ENCODE measurements at places on chromosomes 5 and 9.

- no peak for DNase-seq
These were observed 502.0 kb downstream of the NR2F1-AS1 start for GRCh38 chr5:93079046-93079445.

DNA sequence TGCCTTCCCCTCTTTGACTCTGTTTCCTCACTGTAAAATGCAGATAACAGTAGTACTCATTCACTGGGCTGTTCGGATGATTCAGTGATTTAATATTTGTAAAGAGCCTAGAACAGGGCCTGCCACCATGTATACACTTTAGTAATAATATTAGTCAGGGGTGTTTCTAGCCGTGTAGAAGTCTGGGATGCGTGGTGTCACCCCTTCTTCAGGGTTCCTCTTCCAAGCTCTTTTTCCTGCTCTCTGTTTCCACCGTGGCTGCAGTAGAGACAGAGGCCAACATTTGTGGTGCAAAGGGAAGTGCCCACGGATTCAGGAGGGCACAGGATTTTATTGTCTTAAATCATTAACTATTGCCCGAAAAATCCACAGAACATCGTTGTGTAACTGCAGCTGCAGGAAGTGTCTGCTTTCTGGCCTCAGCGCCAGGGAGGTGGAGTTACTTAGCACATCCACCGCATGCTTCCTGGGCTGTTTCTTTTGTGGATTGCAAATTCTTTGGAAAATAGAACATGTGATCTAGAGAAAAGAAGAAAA lies 61.7 kb downstream of the TRIO start:
- DNase-seq = no peak

- DNase-seq = no peak
These were observed 78.7 kb upstream of the UNC5A start for GRCh38 chr5:176731506-176732160.

- no peak for DNase-seq
These were observed 662 bp downstream of the SUSD3 start for GRCh38 chr9:93059011-93059714.

DNA sequence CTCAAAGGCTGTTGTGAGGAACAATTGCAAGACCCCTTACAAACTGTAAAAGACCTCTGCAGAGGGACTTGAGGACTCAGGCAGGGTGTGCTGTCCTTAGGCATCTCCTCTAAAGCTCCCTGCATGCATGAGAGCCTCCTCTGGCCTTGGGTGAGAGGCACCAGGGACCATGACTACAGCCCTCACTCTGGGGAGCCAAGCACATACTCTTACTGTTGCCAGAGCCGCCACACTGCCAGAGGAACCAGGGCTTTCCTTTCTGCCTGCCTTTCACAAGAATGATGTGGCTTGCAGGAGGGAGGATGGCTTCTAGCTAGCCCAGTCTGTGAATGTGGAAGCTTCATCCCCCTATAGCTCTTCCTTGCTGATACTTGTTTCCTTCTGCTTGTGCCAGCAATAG lies 5.9 kb downstream of the IGFBPL1 start:
- no peak for DNase-seq

DNA sequence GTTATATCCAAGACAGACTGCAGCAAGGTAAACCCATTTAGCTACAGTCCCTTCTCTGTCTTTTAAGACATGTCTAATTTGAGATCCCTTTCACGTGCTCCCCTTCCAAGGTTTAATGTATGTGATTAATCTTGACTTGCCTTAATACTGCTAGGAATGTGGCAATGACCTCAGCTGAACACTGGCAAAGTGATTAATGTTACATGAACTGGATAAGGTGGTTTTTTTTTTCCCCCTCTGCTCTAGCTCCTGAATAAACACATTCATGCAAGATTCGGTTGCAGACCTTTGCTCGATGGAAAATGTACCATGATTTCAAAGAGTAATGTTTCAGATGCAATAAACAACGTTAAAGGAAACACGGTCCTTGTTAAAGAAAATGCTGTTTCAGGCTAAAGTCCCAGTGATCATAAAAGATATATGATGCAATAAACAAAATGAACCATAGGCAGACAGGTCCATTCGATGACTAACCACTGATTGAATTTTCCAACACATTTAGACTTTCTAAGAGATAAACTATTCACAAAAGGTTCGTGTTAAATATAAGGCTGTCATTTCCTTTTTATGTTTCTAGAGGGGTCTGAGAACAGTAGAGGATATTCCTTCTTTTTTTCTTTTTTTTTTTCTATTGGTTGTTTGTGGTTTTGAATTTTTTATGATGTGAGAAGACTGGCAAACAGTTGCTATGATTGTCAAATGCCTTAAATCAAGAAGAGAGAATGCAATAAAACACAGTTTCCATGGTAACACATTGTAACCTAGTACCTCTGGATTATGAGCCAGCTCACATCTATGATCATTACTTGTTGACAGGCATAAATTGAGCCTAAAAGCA lies 44.7 kb upstream of the ZNF608 start:
- no peak for DNase-seq

- no peak for DNase-seq
These were observed 478.4 kb upstream of the DAP start for GRCh38 chr5:11239261-11240015.

GRCh38 chr5:140978260-140978659 lies 12.0 kb downstream of the PCDHAC2 start:
- DNase-seq = no peak

GRCh38 chr5:139474890-139475791 lies 4.3 kb downstream of the SMIM33 start:
- no peak for DNase-seq

DNA sequence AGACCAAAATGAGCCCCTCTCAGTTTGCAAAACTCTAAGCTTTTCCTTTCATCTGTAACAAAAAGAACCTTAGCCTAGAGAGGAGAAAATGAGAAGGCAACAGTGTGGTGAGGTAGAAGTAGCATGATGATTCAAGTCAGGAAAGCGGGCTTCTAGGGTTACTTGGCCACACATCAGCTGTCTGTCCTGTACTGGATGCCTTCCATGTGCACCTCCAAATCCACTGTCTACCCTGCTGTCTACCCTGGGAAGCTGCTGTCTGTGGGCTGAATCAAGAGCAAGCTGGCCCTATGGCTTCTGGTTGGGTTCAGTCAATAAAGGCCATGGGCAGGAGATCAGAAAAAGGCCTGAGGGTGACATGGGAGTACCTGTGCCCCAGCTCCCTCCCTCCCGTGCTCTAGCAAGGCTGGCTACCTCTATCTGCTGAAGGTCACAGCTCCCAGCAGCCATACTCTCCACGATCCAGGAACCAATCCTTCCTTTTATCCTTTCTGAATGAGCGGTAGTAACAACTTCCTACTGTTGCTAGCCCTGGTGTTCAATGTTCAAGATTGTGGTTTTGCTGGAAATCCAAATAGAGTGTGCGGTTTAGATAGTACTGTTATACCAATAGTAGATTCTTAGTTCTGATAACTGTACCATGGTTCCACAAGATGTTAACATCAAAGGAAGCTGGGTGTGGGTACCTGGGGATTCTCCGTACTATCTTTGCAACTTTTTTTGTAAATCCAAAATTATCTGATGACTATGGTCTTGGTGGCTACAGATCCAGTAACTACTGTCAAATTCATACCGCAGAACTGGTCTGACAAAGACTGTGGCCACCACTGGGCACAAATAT lies 191.0 kb downstream of the ESM1 start:
- no peak for DNase-seq

DNA sequence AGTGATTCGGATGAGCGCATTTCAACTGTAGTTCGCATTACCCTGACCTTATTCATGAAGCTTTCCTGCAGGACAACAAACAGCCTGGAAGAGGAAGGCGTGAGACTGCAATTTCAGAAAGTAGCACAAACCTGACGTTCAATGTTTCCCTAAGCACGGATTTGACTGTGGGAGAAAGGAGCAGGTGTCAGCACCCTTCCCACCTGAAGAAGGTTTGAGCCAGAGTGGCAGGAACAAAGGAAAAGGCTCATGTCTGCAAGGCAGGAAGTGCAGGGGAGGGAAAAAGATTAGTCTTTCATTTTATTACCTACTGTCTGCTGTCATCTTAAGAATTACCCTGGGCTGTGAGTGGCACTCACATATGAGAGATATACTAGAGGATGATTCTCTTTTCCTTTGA lies 114.0 kb downstream of the MED10 start:
- no peak for DNase-seq

DNA sequence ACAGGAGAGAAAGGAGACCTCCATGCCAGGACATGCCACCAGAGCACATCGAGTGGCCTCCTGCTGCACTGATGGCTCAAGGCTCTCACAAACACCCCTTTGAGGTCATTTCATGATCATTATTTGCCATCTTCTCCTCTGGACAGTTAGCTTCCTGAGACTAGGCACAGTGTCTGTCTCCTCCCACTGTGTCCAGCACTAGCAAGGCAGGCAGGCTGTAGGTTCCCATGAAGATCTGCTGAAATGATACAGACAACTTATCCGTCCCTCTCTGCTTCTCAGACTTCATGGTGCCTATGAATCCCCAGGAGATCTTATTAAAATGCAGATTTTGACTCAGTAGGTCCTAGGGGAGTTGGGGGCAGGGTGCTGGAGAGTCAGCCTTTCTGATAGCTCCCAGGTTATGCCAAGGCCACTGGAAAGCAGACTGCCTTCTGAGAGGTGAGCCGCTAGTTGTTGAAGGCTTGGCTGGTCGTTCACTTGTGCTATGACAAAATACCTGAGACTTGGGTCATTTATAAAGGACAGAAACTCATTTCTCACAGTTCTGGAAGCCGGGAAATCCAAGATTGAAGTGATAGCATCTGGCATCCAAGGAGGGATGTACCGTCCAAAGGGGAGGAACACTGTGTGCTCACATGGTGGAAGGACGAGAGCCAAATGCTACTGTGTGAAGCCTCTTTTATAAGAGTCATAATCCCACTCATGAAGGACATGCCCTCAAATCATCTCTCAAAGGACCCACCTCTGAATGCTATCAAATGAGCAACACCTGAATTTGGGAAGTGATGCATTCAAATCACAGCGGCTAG lies 183.4 kb downstream of the SPOCK1 start:
- no peak for DNase-seq

DNA sequence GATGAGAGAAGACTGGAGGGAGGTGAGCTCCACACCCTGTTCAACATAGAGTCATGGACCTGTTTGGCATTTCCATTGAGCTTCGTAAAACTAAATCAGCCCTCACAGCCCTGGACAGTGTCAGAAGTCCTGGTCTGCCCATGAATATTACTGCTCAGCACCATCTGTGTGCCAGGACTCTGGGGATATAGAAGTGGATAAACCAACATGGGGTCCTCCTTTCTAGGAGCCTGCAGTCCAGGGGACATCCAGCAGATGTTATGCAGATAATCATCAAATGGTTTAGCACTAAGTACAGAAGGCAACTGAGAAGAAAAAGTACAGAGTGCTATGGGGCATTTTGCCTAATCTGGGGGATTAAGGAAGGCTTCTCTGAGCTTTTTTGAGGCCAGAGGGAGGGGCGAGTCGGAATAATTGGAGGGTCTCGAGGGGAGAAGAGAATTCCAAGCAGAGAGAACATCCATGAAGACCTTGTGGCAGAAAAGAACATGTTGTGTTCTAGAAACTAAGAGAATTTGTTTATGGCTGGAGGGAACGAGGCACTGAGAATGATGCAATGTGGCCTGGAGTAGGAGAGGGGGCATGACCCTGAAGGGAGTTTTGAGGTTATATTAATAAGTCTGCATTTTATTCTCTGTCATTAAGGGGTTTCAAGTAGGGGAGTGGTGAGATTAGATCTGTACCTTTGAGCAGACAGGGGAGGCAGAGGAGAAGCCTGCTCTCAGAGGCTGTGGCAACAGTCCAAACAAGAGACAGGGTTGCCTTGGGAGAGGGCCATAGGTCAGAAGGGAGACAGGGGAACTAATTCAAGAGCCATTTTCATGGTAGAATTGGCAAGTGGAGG lies 63.5 kb upstream of the SLC2A8 start:
- DNase-seq = no peak

DNA sequence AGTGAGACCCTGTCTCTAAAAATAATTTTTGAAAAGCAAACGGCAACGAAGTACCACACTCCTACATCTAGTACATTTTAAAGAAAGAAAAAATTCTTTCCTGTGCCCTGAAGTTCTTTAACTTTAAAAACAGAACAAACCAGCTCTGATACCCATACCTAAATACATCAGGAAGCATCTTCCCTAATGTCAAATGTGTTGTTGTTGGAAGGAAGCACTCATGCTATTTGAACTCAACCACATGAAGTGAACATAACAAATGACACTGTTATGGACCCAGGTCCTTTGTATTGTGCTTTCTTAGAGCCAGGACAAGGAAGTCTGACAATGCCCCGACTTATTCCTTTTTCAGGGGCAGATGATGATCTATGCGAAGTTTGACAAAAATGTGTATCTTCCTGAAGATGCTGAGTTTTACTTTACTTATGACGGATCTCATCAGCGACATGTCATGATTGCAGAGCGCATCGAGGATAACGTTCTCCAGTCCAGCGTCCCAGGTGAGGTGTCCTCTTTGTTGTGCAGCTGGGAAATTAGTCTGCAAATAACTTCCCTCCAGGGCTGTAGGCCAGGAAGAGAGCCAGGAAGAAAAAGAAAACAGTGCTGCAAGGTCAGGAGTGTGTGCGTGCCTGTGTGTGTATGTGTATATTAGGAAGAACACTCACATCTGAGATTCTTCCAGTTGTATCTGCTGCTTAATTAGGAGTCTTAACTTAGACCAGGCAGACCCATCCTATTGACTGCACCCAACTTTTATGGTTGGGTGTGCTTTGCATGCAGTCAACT lies 123.7 kb downstream of the ARHGEF28 start:
- no peak for DNase-seq

GRCh38 chr5:117326997-117327396 lies 752.4 kb upstream of the SEMA6A start:
- DNase-seq = no peak

DNA sequence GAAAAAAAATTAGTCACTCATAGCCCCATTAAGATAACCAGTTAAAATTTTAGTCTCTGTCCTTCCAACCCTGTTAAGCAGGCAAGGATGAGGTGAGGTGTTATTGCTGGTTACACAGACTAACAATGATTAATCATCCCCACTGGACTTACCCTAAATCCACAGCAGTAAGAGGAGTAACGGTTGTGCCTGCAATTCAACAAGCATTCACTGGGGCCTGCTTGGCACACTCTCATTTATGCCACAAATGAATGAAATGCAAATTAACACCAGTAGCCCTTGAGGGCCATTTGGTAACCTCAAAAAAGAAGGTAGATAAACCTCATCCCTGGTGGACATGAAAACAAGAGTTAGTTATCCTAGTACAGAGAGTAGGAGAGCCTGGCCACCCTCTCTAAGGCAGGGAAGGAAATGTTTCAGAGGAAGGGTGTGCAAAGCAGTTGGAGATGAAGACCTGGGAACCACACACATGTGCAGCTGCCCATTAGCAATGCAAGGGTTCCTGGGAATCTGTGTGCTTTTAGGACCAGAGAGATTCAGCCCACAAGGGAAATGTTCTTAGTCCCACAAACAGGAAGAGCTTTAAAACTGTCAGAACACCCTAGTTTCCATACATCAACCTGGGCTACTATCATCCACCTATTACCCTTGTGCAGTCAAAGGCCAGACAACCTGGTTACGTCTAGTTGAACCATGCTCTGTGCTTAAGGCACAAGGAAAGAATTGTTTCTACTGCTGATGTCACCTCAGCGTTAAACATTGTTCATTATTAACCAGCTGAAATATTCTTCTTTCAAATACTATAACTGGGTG lies 7.7 kb downstream of the LHFPL2 start:
- DNase-seq = no peak
